Breast epithelium (tissue), 4 donors: ENCODE measurements at places on chromosomes 6 and 20. TPM values are rescaled to one million over a fixed set of nuclear protein-coding genes. Genes with fewer than 3 reads are reported as not detected.

GRCh38 chr6:70593118-70593486 is 26.4 kb downstream of the SDHAF4 start:
- no peaks in the 10 kb centered on the region for H3K4me1 ChIP-seq
- no peak overlapping the region for H3K27ac ChIP-seq
- no peak for DNase-seq
- H3K36me3 ChIP-seq: no peaks in the 10 kb centered on the region
- no peaks in the 10 kb centered on the region for H3K27me3 ChIP-seq

SRMS gene
- total RNA-seq: not detected

DNA sequence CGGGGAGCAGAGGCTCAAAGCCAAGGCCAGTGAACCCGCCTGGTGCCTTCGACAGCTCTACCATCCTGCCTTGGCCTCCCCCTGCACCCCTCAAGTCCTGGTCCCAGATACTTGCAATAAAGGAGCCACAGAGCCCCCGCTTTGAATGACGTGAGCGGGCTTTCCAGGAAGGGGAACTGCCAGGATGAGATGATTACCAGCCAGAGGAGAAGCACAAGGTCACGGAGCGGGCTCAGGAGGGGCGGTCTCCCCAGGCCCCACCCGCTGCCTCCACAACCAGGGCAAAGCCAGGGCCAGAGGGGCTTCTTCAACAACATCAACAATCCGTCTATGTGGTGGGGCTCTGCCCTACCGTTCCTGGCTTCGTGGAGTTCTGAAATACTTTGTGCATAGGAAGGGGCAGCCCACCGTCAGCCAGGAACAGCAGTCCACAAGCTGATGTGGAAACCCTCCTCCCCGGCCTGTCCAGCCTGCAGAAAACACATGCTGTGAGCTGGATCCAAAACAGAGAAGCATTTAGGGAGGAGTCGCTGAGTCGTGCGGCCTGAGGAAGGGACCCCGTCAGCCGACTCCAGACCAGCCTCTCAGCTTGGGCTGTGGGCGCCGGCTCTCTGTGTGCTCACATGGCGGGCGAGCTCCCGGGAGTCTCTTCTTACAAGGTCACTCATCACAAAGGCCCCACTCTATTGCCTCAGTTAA is 392.5 kb downstream of the CDH4 start:
- H3K27ac ChIP-seq: no peak overlapping the region
- H3K4me3 ChIP-seq: no peak overlapping the region
- H3K4me1 ChIP-seq: no peaks in the 10 kb centered on the region
- H3K27me3 ChIP-seq: no peaks in the 10 kb centered on the region
- no peaks in the 10 kb centered on the region for H3K36me3 ChIP-seq

- H3K27me3 ChIP-seq: no peaks in the 10 kb centered on the region
- DNase-seq: no peak
- no peaks in the 10 kb centered on the region for H3K4me1 ChIP-seq
- H3K27ac ChIP-seq: no peak overlapping the region
- H3K36me3 ChIP-seq: no peaks in the 10 kb centered on the region
Observed at GRCh38 chr20:39605908-39606307, 643.8 kb downstream of the DHX35 start.

PRSS35 gene
- not detected for total RNA-seq

DNA sequence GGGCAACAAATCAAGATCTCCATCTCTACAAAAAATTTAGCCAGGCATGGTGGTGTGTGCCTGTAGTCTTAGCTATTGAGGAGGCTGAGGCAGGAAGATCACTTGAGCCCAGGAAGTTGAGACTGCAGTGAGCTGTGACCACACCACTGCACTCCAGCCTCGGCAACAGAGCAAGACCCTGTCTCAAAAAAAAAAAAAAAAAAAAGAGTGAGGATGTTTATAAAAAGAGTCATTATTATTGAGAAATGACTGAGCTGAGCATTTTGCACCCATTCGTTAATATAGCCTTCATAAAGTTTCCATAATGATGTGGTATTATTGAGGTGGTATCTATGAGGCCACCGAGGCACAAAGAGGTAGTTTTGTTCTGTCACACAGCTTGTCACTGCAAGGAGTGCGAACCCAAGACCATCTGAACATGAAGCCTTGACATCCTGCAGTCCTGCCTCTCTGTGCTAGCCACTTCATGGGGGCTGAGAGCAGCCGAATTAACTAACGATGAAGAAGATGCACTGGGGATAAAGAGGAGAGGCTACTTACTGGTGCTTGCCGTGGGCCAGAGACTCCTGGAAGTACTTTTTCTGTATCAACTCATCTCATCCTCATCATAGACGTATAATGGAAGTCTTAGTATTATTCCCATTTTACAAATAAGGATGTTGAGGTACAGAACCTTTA is 175.5 kb downstream of the BCAS1 start:
- no peaks in the 10 kb centered on the region for H3K4me1 ChIP-seq
- no peak overlapping the region for H3K27ac ChIP-seq
- no peak overlapping the region for H3K4me3 ChIP-seq

- H3K4me3 ChIP-seq: no peak overlapping the region
- peak overlapping the region; percentile 52 for H3K27ac ChIP-seq
- no peaks in the 10 kb centered on the region for H3K36me3 ChIP-seq
- no peaks in the 10 kb centered on the region for H3K27me3 ChIP-seq
- no peaks in the 10 kb centered on the region for H3K4me1 ChIP-seq
Observed at GRCh38 chr6:44034931-44035345, 92.3 kb downstream of the MRPL14 start.

GRCh38 chr20:2292416-2293110 is 3.2 kb upstream of the TGM3 start:
- H3K4me1 ChIP-seq: no peaks in the 10 kb centered on the region
- no peak overlapping the region for H3K27ac ChIP-seq
- H3K27me3 ChIP-seq: no peaks in the 10 kb centered on the region
- no peak overlapping the region for H3K4me3 ChIP-seq

- H3K4me3 ChIP-seq: no peak overlapping the region
- H3K36me3 ChIP-seq: no peaks in the 10 kb centered on the region
- H3K27me3 ChIP-seq: no peaks in the 10 kb centered on the region
- no peaks in the 10 kb centered on the region for H3K4me1 ChIP-seq
Observed at GRCh38 chr20:10842116-10842515, 168.3 kb upstream of the JAG1 start.
